ENCODE measurements at places on chromosomes 11 and 22.

DNA sequence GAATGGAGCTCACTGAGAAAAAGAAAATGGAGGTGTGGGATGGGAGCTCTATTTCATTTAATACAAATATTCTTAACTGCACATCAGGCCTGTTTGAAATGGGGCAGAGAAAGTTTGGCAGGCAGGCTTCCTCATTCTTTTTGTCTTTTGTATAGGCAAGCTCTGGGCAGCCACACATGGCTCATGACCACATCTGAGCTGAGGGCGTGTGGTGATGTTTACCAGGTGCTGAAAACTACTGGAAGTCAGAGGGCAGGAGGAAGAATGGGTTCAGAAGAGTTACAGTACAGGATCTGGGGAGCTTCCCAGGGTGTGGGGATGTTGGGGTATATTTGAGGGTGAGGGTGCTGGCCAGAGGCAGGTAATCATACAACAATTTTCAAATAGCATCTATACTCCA lies 66.3 kb upstream of the NAV2 start:
- DNase-seq, result no peak

GRCh38 chr11:86575927-86576326 lies 96.5 kb downstream of the ME3 start:
- no peak for DNase-seq

DNA sequence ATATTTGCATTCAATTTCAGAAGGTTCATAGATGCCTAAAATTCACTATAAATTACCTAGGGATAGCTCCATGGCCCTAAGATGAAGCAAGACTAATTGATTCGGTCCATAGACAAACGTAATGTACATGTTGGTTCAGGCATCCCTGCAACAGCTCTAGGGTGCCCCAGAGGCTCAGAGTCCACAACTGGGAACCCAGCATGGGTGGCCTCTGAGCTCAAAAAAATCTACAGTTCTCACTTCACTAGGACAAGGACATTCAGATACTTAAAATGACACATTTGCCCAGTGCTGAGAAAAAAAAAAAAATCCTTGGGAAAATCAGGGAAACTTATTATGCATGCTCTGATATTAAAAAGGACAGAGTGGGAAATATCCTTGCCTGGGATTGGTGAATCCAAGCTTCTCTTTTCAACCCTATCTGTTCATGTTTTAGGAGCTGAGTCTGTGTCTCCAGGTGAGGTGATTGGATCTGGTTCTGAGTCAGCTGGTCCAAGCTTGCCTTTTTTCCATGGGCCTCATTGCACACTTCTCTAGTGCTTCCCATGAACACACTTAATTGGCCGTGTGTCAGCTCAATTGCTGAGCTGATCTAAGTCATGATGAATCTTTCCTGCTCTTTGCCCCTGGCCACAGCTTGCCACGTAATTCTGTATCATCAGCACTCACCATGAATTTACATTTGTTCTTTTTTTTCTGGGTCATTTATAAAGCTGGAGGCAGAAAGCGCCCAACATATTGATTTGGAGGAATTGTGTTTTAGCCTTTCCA lies 116.3 kb upstream of the RCN1 start:
- no peak for DNase-seq

DNA sequence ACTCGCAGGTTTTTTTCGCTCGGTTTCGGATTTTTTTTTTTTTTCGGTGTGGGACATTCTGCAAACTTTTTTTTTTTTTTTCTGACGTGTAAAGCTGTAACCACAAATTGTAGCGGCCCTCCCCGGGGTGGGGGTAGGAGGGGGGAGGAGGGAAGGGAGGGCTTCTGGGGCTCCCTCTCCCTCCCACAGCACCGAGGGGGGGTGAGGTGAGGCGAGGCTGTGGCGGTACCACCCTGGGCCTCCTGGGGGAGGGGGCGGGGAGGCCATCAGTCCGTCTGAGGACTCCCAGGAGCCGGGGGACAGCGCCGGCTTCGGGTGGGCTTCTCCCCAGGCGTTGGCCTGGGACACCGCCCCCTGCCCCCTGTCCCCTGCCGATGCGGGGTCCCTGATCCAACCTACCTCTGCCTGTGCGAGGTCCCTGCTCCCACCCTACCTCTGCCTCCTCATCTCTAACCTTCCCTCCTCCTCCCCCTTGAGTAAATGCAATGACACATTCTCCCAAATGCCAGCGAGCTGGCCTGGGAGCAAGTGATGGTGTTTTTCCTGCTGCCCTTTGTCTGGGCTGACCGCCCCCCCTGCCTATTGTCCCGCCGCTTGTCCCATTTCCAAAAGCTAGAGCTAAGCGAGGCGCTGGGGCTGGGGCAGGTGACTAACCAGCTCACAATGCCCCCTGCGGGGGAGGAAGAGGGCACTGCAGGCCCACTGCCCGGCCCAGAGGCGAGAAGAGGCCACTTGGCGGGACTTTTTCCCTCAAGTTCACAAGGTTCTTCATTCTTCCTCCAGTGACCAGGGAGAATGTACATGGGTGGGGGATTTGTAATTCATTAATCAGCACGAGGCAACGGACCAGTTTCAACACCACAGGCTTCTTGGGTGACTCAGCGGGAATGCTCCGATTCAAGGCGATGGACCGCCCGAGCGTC lies 511 bp upstream of the CLCF1 start:
- no peak for DNase-seq

DNA sequence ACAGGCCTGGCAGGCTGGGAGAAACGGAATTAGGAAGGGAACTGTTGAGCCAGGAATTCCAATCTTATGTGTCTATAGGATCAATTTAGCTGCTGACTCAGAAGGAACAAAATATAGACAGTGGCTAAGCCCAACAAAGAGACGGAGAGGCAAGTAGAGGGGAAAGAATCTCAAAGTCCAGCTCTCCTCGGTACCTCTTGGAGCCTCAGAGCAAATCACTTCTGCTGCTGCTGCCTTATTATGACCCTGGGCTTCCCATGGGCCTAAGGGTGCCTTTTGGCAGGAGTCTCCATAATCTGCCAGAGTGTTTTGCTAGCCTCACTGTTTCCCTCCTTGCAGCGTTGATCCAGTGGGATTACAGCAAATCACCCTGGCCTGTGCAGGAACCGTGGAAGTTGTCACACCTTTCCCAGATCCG lies 31.7 kb downstream of the PAX6 start:
- no peak for DNase-seq

- DNase-seq, result no peak
Measured at GRCh38 chr11:114063149-114063828, 3.8 kb downstream of the ZBTB16 start.

DNA sequence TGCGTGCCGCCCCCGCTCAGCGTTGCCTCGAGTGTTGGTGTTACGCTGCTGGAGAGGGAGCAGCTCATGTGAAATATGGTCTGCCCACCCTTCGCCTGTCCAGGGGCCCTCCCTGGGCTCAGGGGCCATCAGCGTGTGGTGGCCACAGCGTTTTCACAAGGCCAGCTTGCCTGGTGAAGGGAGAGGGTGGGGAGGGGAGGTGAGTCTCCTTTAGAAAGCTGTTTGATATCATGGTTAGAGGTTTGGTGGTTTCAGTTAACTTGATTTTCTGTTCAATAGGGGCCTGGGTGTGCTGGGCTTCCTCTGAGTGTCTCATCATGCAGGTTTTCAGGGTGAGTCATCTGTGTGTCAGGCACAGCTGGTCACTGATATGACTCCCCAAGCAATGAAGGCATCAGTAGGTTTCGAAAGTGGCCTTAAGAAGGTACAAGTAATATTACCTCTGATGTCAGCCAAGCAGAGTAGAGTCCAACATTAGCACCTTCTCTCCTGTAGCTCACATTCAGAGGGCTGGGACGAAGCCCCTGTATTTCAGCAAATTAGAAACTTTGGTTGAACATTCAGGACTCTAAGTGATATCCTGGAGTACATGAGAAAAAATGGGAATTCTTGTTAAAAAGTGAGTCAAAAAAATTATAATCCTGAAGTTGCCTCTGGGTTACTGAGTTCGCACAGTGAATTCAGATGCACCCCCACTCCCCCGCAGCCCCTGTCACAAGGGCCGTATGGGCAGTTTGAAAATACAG lies 172.5 kb downstream of the TBC1D22A start:
- DNase-seq, result no peak

GRCh38 chr11:131762346-131763110 lies 392.1 kb downstream of the NTM start:
- DNase-seq, result no peak

DNA sequence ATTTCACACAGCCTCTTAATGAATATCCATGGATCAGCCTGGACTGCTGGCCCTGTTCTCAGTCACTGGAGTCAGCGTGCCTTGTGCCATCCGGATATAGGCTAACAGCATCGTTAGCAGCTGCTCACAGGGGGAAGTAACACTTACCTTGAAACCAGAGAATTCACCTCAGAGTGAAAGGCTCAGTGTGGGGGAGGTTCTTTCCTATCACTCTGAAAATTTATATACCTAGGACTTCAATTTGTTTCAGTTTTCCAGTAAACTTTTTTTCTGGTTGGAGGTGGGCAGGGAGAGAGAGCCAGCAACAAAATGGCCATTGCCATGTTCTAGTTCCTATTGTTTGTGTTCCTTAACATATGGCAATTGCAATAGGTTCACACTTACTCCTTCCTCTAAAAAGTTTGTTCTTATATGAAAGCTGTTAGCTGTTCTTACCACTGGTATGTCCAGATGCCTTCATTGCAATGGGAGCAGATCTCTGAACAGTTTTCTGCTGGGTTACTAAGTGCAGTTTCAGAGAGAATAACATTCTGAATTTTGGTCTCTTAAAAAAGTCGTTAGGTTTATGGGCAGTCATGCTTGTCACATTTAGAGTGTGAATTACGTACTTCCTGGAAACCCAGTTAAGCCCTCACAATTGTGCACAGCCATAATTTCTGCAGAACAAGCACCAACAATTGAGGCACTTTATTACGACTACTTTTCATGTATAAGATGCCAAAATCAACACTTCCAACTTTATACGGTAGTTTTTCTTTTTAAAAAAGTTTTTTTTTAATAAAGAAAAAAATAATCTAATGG lies 247.6 kb downstream of the CADM1 start:
- DNase-seq, result peak; percentile 85

GRCh38 chr11:10856689-10857458 lies 979 bp downstream of the ZBED5 start:
- DNase-seq, result no peak

DNA sequence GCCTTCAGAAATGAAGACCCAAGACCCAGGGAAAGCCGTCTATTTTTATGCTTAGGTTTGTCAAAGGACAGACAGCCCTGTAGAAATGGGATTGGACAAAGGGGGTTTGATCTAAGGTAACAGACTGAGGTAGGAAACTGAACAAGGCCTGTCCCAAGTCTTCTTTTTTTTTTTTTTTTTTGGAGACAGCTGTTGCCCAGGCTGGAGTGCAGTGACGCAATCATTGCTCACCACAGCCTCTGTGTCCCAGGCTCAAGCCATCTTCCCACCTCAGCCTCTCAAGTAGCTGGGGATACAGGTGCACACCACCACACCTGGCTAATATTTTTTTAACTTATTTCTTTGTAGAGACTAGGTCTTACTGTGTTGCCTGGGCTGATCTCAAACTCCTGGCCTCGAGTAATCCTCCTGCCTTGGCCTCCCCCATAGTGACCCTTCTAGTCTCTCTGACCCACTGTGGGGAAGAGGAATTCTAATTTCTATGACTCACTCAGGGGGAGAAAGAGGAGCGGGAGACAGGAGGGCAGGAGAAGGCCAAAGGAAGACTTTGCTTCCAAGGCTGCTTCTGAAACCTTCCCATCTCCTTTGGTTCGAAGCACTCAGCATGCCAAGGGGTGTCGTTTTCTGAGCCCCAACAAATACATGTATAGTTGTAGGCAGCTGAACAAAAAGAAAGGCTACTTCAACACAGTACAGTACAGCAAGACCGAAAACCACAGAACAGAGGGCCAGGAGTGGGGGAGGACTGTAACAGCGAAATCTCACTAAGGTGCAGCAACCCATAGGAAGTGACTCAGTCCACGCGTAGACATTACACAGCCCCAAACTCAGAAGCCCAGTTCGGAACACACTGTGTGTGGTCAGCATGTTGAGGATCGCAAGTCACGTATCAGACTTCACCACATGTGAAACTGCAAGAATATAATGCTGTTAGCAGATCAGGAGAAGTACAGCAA lies 872 bp downstream of the TMA7B start:
- no peak for DNase-seq

GRCh38 chr11:15119826-15120225 lies 5.1 kb downstream of the INSC start:
- DNase-seq, result no peak

- DNase-seq, result no peak
Measured at GRCh38 chr11:134047586-134047999, 21.3 kb upstream of the JAM3 start.

- DNase-seq, result no peak
Measured at GRCh38 chr11:88555018-88555828, 217.7 kb upstream of the CTSC start.

DNA sequence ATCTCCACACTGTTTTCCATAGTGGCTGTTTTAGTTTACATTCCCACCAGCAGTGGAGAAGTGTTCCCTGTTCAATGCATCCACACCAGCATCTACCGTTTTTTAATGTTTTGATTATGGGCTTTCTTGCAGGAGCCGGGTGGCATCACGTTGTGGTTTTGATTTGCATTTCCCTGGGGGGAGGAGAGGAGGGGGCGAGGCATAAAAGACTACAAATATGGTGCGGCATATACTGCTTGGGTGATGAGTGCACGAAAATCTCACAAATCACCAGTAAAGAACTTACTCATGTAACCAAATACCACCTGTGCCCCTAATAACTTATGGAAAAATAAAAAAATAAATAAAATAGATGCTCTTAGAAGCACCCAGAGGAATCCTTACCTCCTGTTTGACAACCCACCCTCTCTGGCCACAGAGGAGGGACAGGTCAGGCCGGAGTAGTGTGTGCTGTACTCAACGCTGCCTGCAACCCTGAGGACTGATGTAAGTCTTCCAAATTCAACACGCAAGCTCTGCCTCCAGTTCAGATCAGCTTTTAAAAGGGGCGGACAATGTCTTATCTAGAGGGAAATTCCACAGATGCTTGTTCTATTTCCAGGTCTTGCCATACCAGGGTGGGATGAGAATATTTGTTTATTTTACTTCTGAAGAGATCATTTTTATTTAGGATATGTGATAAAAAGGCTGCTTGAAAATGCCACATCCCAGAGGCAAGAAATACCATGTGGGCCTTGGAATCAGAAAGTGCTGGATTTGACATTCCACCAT lies 329.6 kb upstream of the B3GAT1 start:
- no peak for DNase-seq

GRCh38 chr11:6604081-6604626 lies 580 bp downstream of the ILK start:
- peak; percentile 48 for DNase-seq

DNA sequence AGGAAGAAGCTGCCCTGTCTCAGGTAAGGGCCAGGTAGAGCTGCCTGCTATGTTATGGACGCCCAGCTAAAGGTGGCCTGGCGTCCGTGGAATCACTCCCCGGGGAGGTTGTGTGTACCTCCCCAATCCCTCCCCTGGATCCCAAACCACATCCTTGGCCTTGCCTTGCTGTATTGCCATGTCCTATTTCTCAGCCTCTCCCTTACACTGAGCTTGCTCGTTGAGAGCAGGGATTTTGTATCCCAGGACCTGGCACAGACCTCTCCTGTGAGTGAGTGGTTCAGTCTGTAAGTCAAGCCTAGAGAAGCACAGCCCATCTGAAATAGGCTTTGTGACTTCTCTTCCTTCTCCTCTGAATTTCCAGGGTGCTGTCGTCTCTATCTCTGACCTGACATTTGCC lies 53.9 kb downstream of the TRAF6 start:
- DNase-seq, result no peak
